Stimulated activated CD8-positive, alpha-beta memory T cell treated with anti-CD3 and anti-CD28 coated beads, Interleukin-15, amount 100 ng/mL, for 24 hours (primary cell): ENCODE measurements at places on chromosomes 2 and 18.

GRCh38 chr18:31977270-31977872 lies 34.4 kb upstream of the TRAPPC8 start:
- DNase-seq, result no peak

DNA sequence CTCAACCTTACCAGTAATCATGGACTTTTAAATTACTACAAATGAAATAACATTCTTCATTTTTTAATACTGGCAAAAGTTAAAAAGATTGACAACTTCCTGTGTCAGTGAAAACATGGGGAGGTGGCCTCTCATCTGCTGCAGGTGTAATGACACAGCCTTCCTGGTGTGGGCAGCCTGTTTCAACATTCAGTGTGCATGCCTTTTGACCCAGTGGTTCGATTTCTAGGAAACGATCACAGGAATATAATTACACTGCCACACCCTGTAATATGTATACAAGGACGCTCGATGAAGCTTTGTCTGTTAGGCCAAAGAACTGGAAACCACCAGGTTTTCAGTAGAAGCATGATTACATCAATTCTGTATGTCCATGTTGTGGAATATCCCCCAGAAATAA lies 68.7 kb downstream of the MTHFD2 start:
- DNase-seq, result no peak

GRCh38 chr2:81650048-81650971 lies 1345.8 kb upstream of the LRRTM1 start:
- DNase-seq, result no peak

DNA sequence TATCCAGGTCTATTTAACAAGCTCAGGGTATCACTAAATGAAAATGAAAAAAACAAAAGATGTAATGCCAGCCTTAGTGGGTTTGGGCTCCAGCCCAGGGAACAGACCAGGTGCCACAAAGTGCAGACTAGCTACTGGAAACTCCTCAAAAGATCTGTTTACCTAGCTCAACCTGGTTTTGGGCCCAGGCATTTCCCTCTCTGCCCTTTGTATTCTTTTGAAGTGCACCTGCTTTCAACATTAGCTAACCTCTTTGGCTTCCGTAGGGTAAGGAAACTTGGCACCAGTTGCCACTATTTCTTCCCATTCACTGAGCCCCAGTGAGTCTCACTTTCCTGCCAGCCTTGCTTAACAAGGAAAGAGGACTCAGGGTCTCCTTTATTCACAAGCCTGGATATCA lies 123.6 kb upstream of the CDCA7 start:
- DNase-seq, result no peak

DNA sequence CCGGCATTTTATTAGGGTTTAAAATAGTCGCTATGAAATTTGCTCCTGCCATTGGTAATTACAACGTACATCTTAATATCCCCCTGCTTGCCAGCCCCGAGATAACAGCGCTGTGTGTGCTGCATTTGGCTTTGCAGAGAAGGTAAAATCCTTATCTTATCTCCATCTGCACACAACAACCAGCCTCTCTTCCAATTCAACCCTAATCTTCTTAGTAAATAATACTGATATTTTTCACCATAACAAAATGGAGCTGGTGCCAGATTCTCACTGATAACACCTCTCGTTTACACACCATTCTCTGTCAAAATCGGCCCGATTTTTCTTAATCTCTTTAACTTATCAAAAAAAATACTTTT lies 61.4 kb upstream of the SIX3 start:
- DNase-seq, result no peak

DNA sequence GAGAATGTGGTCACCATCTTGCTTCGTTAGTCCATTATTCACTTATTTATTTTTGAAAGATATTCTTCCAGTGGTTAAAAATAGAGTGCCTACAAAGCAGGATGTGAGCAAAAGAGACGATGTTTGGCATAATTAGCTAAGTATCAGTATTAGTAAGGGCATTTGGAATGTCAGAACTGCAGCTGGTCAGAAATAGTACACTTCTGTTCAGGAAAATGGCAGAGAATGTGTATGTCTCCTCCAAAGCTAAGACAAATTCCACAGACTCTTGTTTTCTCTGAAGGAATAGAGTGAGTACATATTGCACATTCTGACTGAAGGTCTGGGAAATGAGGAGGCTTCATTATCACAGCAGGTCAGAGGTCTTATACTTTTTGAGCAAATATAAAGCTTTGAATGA lies 209.0 kb downstream of the L3MBTL4 start:
- no peak for DNase-seq
